ENCODE measurements at places on chromosomes 16 and 17.

GRCh38 chr17:8944748-8945147 lies 20.8 kb downstream of the PIK3R5 start:
- DNase-seq, result no peak

- DNase-seq, result no peak
These were observed 9.2 kb downstream of the ELOB start for GRCh38 chr16:2767891-2768290.

DNA sequence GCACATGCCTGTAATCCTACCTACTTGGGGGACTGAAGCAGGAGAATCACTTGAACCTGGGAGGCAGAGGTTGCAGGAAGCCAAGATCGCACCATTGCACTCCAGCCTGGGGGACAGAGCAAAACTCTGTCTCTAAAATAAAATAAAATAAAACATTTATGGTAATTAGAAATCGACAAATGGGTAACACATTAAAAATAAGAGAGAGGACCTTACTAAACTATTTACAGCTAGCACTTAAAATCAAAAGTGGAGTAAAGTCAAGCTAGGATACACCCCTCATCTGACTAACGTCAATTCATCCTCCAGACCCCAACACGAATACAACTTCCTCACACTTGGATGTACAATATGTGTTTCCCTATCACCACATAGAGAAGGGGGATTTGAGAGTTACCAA lies 27.8 kb upstream of the RHOT1 start:
- no peak for DNase-seq

GRCh38 chr17:7767405-7768021 lies 50.0 kb downstream of the DNAH2 start:
- DNase-seq, result no peak

- no peak for DNase-seq
These were observed 3.8 kb upstream of the NPB start for GRCh38 chr17:81898029-81898866.

- DNase-seq, result no peak
These were observed 21.9 kb downstream of the ZNF750 start for GRCh38 chr17:82817947-82818346.

- no peak for DNase-seq
These were observed 288.0 kb downstream of the MAF start for GRCh38 chr16:79312502-79312901.

GRCh38 chr16:24681793-24682192 lies 47.7 kb upstream of the TNRC6A start:
- no peak for DNase-seq

DNA sequence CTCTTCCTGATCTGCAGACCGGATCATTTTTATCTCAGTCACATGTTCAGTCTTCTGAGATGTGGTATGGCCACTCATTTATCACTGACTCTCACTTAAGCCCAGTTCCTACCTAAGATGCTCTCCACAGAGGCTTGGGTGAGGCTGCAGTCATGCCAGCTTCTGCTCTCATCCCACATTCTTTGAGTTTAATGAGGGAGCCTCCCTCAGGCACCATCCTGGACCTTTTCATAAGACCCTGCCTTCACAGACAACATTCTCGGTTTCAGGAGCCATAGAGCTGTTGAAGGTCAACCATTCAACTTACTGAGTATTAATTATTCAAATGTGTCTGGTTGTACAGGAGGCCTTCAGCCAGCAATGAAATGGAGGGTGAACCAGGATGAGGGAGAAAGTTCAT lies 23.6 kb upstream of the HNF1B start:
- DNase-seq, result no peak

DNA sequence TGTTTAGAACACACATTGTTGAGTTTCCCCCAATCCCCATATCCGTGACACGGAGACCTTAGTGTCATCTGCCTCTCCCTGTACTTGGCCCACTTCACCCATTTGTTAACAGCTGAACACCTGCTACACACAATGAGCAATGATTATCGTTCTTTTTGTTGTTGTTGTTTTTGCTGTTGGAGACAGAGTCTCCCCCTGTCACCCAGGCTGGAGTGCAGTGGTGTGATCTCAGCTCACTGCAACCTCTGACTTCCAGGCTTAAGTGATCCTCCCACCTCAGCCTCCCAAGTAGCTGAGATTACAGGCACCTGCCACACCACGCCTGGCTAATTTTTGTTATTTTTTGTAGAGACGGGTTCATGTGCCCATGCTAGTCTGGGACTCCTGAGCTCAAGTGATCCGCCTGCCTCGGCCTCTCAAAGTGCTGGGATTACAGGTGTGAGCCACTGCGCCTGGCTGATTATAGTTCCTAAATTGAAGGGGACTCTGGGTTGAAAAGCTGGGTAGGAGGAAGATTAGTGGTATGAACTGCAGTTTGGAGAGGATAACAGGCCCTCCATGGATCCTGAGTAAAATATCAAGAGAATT lies 21.6 kb downstream of the NDE1 start:
- no peak for DNase-seq

DNA sequence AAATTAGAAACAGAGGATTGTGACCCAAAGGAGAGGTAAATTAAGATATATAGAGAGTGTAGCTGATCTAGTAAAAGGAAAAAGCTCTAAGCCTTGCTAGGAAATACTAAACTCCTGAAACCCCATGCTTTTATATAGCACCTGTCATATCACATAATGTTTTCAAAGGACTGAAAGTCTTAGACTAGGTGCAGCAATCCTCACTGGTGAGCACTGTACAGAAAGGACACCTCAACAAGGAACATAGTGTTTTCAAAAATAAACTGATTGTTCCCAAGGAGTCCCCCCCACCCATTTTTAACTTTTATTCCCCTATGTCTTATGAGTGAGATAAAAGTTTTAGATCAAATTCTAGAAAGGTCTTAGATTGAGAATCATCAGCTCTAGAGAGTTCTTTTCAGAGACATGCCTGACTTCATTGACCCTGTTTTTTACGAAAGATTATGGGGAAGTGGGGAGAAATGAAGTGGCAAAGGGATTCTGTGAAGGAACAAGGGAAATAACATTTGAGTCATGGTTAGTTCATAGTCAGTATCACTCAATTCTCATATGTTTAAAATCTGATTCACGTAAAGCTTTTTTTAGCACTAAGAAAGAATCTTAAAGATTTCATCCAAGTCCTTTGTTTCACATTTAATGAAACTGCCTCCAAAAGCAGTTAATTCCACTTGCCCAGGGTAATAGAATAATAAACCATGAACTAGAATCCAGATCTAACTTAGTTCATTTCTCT lies 166.4 kb downstream of the CYB561 start:
- DNase-seq, result no peak

Measured in femur (tissue), 1 donor.